Activated naive CD4-positive, alpha-beta T cell (primary cell): ENCODE measurements at places on chromosomes 16 and 17.

DNA sequence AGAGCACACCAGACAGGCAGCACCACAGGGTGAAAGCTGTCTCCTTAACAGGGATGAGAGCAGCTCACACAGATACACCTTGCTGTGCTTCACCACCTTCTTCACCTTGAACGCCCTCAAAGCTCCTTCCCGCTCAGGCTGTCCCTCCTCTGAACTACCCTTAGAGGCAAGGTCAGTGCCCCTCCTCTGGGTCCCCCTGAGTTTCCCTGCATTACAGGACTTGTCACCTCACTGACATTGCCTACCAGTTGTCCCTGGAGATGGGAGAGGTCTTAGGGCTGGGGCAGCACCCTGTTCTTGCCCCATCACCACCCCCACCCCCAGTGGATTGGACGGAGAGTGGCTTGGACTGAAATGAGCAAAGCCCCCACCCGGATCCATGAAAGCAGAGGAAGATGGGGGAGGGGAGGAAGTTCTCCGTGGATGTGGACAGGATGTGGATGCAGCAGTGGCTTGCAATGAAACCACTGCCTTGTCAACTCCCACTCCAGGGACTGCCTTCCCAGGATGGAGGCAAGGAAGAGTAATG, 73.2 kb upstream of the CDH5 start:
- no peak for DNase-seq

DNA sequence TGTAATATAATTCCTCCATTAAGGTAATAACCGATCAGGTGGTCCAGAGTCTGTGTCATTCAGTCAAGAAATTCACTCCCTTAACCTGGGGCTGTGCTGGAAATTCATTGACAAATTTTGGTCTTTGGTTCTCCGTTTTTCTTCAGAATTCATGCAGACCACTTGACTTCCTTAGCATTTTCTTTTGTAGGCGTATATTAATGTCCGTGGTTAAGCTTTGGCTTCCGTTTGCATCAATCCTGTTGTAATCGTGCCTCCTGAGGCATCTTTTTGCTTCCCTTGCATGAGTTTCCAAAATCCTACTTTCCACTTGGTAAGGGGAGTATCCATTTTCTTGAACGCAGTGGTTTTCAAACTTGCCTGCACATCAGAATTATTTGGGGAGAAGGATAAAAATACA, 9.0 kb downstream of the LRRC37B start:
- no peak for DNase-seq

GRCh38 chr16:86823888-86824671, 245.7 kb downstream of the FOXL1 start:
- DNase-seq, result no peak

GRCh38 chr17:76830987-76831715, 37.1 kb upstream of the MGAT5B start:
- DNase-seq, result no peak

DNA sequence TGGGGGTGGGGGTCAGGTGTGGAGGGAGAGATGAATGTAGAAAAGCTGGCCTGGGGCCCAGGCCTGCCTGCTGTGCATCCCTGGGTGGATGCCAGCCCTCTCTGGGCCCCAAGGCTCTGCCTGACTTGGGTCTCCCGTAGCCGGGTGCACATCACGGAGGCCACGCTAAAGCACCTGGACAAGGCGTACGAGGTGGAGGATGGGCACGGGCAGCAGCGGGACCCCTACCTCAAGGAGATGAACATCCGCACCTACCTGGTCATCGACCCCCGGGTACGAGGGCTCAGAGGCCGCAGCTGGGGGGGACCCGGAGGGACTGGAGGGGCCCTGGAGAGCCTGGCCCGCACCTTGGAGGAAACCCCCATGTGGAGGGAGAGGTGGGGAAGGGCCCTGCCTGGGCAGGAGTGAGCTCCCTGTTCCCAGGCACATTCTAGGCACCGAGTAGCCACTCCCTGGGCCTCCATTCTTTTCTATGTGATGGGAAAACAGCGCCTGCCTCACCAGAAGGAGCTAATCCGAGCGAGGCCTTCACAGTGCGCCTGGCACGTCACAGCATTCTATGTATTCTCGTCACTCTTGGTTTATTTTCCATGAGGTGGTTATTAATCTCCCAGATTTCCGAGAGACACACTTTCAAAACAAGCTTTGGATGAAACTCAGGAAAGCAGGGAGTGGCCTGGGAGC, 34.7 kb downstream of the ADCY7 start:
- no peak for DNase-seq

DNA sequence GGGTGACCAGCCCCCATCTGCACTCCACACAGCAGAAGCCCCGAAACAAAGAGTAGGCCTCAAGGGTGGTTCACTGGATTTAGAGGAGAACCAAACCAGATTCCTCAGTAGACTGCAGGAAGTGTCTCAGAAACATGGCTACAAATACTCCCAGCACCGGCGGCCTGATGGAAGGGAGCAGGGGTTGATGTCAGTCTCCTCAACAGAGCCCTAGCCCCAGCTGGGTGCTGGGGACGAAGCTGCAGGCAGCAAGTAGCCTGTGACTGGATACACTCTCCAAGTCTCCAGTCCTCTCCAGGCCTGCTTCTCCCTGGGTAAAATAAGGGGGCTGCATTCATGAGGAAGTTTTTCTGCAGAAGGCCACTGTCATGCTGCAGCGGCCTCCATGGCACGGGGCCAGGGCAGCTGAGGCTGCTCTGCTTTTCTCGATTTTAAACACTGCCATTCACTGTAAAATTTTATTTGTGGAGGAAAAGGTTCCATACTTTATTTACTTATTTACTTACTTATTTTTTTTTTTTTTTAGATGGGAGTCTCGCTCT, 36.7 kb upstream of the SREBF1 start:
- DNase-seq, result no peak

DNA sequence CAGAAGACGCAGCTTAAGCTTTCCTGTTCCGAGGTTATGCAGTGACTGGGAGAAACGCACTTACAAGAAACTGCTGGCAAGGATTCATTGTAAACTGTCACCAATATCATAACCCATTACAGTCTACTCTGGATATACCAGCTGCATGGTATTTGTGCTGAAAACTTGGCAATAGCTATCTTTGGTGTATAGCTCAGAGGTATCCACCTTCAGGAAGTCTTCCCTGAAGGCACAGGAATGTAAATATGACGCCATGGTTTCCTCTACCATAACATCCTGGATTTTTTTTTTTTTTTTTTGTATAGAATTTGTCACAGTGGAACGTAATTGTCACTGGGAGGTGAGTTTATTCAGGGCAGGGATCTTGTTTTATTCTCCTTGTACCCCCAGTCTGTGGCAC, 406.2 kb downstream of the GRIN2A start:
- DNase-seq, result no peak

- DNase-seq, result peak; percentile 16
Observed at GRCh38 chr17:18248300-18248731, 10.2 kb downstream of the FLII start.

- DNase-seq, result no peak
Observed at GRCh38 chr17:78396441-78397337, 18.2 kb downstream of the PGS1 start.

- no peak for DNase-seq
Observed at GRCh38 chr17:80777274-80777673, 214.4 kb upstream of the CHMP6 start.

GRCh38 chr16:66569827-66570405, 3.7 kb downstream of the CMTM1 start:
- DNase-seq, result no peak

DNA sequence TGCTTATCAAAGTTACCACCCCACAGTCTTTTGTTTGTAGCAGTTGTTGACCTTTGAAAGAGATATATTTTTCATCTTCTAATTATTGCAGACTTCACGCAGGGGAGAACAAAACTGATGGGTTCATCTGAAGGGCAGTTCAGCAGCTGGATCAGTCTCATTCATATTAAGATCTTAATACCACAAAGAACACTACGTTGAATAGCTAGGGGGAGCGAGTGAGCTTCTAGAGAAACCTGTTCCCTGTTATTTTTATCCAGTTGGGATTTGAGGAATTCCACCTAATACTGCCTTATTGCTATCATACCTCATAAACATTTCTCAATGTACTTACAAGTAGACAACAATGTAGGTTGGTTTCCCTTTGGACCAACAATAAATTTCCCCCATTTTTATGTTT, 306.1 kb upstream of the KIF2B start:
- no peak for DNase-seq

GRCh38 chr17:48456589-48456988, 26.6 kb upstream of the SKAP1 start:
- DNase-seq, result no peak

DNA sequence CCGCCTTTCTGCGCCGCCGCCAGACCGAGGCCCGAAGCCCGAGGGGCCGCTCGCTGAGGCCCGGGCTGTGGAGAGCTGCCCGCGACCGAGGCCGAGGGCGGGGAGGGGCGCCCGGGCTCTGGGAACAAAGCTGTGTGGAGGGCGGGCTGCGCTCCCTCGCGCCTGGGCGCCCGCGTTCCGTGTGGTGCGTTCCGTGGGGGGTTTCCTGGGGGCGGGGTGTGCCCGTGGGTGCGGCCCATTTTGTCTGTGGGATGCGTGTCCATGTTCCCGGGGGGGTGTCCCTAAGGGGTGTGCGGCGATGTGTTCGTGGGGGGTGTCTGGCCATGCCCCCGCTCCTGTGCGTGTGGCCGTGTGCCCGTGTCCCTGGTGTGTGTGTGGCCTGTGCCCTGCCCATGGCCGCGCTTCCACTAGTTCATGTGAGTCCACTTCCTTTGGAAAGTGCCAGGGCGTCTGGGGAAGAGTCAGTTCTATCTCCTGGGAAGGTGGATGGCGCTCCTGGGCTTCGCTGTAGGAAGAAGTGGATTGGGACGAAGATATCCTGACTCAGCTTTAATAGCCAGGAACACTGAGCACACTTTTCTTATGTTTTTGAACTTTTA, 520 bp downstream of the JPT2 start:
- DNase-seq, result no peak

DNA sequence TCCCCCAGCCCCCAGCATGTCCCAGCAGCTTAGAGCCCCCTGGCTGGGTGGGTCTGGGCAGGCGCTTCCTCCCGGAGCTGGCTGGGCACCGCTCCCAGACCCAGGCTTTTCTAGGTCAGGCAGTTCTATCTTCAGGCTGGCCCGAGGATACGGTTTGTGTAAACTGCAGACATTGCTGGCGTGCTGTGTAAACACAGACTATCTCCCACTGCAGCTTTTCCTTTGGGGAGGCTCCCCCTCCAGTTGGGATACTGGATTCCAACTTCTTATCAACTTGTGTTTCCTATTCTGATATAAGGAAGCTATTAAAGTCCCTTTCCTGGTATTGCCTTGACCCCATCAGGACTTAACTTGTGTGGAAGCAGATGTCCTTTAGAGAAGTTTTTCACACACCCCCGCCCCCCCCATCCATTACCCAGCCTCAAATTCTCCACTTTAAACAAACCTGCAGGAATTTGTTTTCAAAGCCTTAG, 18.3 kb upstream of the GNA13 start:
- DNase-seq, result no peak

GRCh38 chr17:80198144-80198661, 21.9 kb downstream of the SGSH start:
- no peak for DNase-seq

- no peak for DNase-seq
Observed at GRCh38 chr16:85282842-85283241, 170.6 kb upstream of the CIBAR2 start.

DNA sequence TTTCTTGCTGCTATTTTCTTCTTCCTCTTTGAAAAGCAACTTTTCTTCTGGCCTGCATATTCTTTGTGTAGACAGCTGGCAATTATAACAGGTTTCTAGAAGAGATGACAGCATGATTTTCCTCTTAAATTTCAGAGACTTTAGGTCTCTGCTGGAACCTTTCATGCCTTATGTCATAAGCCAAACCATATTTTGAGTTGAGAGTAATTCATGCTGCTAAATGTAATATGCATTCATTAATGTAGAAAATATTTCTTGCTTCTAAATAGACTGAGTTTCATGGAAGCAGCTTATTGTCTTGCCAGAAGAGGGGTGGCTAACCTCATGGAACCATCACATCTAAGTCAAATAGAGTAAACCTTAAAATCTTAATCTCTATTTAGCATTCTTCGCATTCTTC, 25.9 kb upstream of the ABCA9 start:
- no peak for DNase-seq

DNA sequence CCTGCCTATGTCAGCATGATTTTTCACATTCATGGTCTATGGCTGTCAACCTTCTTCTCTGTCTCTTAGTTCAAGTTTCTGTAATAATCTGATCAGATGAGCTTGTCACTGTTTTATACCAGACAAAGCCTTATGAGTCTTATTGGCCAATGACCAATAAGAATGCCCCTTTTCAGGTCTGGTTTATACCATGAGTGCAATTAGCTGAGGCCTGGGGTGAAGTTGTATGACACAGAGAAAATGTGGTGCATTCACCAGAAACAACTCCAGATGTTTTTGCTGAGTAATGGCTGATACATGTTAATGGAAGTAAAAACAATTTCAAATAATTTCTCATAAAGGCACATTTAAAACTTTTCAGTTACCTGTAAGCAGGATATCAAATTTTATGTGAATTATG, 218.6 kb upstream of the CDH8 start:
- no peak for DNase-seq

GRCh38 chr17:2222301-2222700, 81.3 kb downstream of the SMG6 start:
- DNase-seq, result no peak

GRCh38 chr17:3667366-3668278, 756 bp downstream of the TAX1BP3 start:
- DNase-seq, result no peak

DNA sequence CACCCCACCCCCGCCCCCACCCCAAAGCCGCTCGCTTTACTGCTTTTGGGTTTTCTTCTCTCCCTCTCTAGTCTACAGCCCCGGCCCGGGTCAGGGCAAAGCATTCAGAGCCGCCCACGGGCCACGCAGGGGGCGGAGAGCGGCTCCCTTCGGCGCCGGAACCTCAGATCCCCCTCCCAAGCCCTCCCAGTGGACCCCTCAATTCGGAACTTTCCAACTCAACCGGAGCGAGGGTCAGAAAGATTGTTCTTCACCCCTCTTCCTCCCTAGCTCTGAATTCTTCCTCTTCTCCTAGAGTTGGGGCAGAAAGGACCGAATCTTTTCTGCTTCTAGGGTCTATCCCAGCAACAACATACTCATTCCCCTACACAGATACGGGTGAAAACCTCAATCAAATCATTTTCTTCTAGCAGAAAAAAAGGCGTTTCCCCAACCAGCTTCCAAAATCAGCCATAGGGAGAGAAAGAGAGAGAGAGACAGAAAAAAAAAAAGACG, 1.0 kb downstream of the HOXB2 start:
- DNase-seq, result no peak

- DNase-seq, result no peak
Observed at GRCh38 chr16:66869424-66869823, 10.9 kb upstream of the PDP2 start.

GRCh38 chr17:43524945-43525575, 21.1 kb downstream of the ETV4 start:
- no peak for DNase-seq

GRCh38 chr17:7977805-7978204, 24.6 kb upstream of the GUCY2D start:
- no peak for DNase-seq

- DNase-seq, result no peak
Observed at GRCh38 chr17:79374087-79374689, 236.7 kb downstream of the RBFOX3 start.

- no peak for DNase-seq
Observed at GRCh38 chr17:47254403-47254943, 846 bp downstream of the ITGB3 start.
